Thoracic aorta (tissue), 2 donors: ENCODE measurements at places on chromosomes 1 and 21.

DNA sequence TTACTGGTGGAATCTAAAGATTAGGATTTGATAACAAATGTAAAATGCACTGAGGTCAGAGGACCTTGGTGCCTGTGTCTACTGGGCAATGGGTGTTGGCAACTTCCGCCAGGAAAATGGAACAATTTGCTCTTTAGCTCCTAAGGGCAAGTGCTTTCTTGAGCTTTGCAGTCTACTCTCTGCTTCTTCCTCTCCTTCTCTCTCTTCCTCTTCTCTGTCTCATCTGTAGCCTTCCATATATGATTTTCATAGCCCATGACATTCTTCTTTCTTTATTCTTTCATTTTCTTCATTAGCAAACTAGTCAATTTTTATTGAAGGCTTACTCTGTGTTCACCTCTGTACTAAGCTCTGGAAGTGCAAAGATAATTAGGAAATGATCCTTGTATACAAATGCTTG lies 35.5 kb downstream of the OVGP1 start:
- H3K4me3 ChIP-seq, result no peak overlapping the region
- no peaks in the 10 kb centered on the region for H3K36me3 ChIP-seq
- H3K27me3 ChIP-seq, result no peaks in the 10 kb centered on the region
- H3K27ac ChIP-seq, result no peak overlapping the region

DNA sequence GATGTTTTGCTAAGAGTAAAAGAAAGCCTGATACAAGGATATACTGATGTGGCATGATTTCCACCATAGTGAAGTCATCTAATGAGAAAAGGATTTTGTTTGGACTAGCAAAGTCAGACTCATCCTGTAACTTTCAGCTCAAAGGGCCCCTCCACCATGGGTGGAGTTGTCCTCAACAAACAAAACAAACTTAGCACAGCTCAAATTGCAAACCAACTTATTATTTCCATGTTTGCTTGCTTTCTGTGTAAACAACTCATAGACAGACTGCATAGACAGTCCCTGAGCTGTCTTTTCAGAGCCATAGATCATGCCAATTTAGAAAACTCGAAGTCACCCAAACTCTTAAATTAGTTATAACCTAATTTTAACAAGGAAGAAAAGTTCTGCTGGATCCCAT lies 69.4 kb upstream of the VAV3 start:
- no peaks in the 10 kb centered on the region for H3K27me3 ChIP-seq
- H3K36me3 ChIP-seq, result no peaks in the 10 kb centered on the region
- H3K4me1 ChIP-seq, result no peaks in the 10 kb centered on the region
- DNase-seq, result no peak
- H3K4me3 ChIP-seq, result no peak overlapping the region

DNA sequence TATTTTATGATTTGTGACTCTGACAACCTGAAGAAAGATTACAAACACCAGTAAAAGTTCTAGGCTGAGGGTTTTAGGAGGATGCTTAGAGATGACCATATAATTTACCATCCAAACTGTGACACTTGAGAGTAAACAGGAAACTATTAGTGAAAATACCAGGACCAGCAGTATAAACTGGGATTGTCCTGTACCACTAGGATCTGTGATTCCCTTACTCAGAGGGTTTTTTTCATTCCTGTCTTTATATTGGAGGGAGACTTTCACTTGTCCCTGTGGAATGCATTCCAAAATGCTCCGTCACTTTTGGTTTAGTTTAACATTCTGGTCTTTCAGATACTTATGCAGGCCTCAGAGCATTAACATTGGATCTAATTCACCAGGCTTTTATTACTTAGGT lies 482.9 kb downstream of the PTBP2 start:
- H3K27ac ChIP-seq, result no peak overlapping the region
- H3K4me3 ChIP-seq, result no peak overlapping the region
- H3K4me1 ChIP-seq, result peaks cover 12% of the 10 kb centered on the region
- no peaks in the 10 kb centered on the region for H3K36me3 ChIP-seq
- H3K27me3 ChIP-seq, result no peaks in the 10 kb centered on the region

DNA sequence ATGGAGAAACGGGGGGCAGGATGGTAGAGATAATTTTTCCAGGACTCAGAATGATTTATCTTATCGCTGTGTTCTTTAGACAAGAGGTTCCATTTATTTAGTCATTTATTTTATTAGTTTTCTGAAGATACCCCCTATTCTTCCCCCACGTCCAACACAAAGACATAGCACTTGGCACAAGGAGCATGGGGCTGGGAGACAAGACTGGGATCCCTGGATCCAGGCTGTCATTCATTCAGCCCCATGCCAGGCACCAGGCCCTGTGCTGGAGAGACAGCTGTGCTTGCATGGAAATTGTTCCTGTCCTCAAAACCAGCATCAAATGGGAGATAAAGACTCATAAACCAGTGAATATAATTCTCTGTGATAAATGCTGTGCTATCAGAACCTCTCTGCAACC lies 27.1 kb upstream of the PLXNA2 start:
- DNase-seq, result no peak
- no peak overlapping the region for H3K27ac ChIP-seq

DNA sequence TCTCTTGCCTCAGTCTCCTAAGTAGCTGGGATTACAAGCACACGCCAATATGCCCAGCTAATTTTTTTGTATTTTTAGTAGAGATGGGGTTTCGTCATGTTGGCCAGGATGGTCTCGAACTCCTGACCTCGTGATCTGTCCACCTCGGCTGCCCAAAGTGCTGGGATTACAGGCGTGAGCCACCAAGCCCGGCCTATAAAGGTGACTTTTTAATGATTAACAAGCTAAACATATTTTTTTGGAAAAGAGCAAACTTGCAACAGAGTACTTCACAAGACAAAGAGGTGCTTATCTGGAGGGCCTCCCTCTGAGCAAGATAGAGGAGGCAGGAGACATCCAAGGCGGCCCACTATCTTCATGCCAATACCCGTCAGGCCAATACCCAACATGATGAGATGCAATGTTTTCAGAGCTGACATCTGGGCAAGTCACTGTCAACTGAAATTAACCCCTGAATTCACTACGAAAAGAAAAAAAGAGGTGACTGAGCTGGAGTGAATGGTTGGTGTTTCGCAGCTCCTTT lies 10.5 kb downstream of the BCAR3 start:
- H3K27ac ChIP-seq, result no peak overlapping the region
- no peak for DNase-seq
- H3K4me1 ChIP-seq, result peaks cover 67% of the 10 kb centered on the region
- H3K27me3 ChIP-seq, result no peaks in the 10 kb centered on the region

DNA sequence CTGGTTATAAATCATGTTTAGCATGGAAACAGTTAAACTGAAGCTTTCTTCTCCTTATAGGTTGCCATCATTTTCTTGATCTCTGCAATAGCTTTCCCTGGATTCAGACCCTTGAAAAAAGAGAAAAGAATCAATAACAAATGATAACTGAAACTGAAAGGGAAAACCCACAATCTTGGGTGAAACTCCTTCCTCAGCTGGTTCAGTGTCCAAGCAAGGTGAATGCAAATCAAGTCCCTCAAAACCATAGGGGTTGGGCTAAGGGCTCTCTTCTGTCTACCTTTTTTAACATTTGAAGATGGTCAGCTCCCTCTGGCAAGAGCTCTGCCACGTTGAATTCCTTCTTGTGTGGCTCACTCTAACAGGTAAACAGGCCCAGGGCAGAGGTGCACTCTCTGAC lies 7.1 kb upstream of the ATP13A2 start:
- no peak overlapping the region for H3K27ac ChIP-seq
- H3K36me3 ChIP-seq, result peaks cover 47% of the 10 kb centered on the region
- DNase-seq, result no peak

GRCh38 chr1:6477039-6477820 lies 11.3 kb upstream of the TNFRSF25 start:
- peaks cover 8% of the 10 kb centered on the region for H3K36me3 ChIP-seq
- no peak overlapping the region for H3K27ac ChIP-seq
- H3K27me3 ChIP-seq, result no peaks in the 10 kb centered on the region
- H3K4me3 ChIP-seq, result no peak overlapping the region
- no peaks in the 10 kb centered on the region for H3K4me1 ChIP-seq

DNA sequence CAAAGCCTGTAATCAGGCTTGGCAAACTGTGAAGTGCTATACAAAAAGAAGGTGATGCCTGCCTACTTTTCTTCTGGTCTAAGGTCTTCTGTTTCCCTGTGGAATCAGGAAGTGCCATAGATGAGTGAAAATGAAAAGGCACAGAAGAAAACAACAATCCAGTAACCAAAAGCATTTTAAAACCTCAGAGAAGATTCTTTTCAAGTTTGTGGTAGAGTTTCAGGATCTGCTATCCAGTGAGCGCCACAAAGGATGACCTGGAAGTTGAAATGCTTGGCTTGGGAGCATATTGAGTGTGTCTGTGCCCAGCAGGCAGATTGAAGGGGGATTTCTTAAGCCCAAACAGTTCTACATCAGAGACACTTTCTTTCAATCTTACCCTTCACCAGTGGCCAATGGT lies 272.2 kb downstream of the PAPPA2 start:
- H3K36me3 ChIP-seq, result no peaks in the 10 kb centered on the region
- H3K4me1 ChIP-seq, result no peaks in the 10 kb centered on the region
- no peak overlapping the region for H3K4me3 ChIP-seq
- H3K27me3 ChIP-seq, result no peaks in the 10 kb centered on the region

- H3K4me1 ChIP-seq, result peaks cover 62% of the 10 kb centered on the region
- no peak overlapping the region for H3K4me3 ChIP-seq
- DNase-seq, result no peak
- H3K36me3 ChIP-seq, result no peaks in the 10 kb centered on the region
These were observed 56.5 kb downstream of the GALNT2 start for GRCh38 chr1:230123280-230124185.
